ENCODE measurements at places on chromosomes 4 and X.

DNA sequence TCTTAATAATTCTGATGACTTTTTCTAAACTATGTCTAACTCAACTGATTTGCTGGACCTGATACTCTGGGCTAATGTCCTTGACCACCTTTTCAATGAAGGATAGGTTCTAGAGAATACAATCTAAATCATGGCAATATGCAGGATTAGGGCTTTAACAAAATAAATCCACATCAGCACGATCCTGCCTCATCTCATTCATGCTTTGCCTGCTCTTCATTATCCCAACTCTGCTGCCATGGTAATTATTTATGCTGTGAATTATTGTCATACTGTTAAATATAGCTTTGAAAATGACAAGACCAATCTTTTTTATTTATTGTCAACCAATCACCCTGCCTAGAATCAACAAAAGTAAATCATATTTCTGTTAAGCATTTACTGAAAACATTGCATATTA, 2176.7 kb upstream of the AGA start:
- H3K4me1 ChIP-seq, result no peaks in the 10 kb centered on the region
- H3K4me3 ChIP-seq, result no peak overlapping the region
- no peak overlapping the region for H3K27ac ChIP-seq
- no peaks in the 10 kb centered on the region for H3K27me3 ChIP-seq
- DNase-seq, result no peak
- no peaks in the 10 kb centered on the region for H3K36me3 ChIP-seq

GRCh38 chrX:68824565-68825125, 4.2 kb upstream of the EFNB1 start:
- H3K4me3 ChIP-seq, result no peak overlapping the region
- DNase-seq, result no peak
- no peaks in the 10 kb centered on the region for H3K36me3 ChIP-seq
- H3K4me1 ChIP-seq, result peaks cover 8% of the 10 kb centered on the region

- no peaks in the 10 kb centered on the region for H3K4me1 ChIP-seq
- H3K4me3 ChIP-seq, result no peak overlapping the region
- H3K27me3 ChIP-seq, result peaks cover 29% of the 10 kb centered on the region
- DNase-seq, result no peak
- H3K27ac ChIP-seq, result no peak overlapping the region
Observed at GRCh38 chr4:118915468-118915867, 26.8 kb downstream of the SYNPO2 start.

GRCh38 chr4:72340803-72341431, 228.1 kb downstream of the ADAMTS3 start:
- H3K27me3 ChIP-seq, result no peaks in the 10 kb centered on the region
- DNase-seq, result no peak
- H3K4me3 ChIP-seq, result no peak overlapping the region
- no peaks in the 10 kb centered on the region for H3K4me1 ChIP-seq
- H3K27ac ChIP-seq, result no peak overlapping the region

DNA sequence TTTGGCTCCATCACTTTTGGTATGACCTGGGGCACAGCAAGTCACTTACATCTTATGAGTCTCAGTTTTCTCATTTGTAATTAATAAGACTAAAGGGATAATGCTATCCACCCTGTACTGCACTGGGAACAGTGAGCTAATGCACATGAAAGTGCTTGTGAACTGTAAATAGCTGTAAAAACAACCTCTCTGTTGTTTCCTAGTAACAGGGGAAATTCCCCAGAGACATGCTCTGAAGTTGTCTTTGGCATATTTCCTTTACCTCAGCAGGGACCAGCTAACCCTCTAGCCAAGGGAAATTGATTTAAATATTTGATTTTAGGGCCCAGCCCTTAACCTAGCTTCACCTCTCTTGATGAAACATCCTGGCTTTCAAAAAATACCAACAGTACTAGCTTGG, 6.1 kb upstream of the CYSLTR1 start:
- no peak for DNase-seq
- H3K4me1 ChIP-seq, result peaks cover 32% of the 10 kb centered on the region
- no peaks in the 10 kb centered on the region for H3K27me3 ChIP-seq
- H3K27ac ChIP-seq, result peak overlapping the region; percentile 81
- H3K4me3 ChIP-seq, result peak overlapping the region; percentile 26

DNA sequence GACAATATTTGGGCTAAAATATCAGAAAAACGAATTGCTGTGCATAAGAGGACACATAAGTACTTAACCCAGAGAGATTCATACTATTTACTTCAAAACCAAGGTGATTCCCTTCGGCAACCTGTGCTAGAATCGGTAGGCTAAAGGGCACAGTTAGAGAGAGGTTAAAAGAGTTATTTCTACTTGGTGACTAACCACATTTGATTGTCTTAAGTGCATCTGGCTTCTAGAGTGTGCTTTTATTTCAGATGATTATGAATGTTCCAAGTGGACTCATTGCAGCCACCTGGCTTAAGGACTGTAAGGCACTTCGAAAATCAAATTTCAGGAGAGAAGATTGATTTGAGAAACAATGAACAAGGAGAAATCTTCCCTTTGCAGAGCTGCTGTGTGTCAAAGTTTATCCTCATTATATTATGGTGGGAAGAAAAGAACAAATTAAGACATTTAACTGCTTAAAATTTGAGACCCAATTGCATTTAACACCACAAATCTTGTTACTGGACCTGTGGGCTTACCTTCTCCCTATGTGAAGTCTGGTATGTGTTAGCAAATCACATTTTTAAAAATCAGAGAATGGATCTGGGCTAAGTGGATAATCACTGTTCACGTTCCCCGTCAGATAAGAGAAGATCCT, 34.0 kb downstream of the PHOX2B start:
- H3K27ac ChIP-seq, result no peak overlapping the region
- H3K4me1 ChIP-seq, result no peaks in the 10 kb centered on the region
- H3K36me3 ChIP-seq, result no peaks in the 10 kb centered on the region
- peaks cover 4% of the 10 kb centered on the region for H3K27me3 ChIP-seq

Data from stimulated activated naive B cell treated with anti-CD40 and anti-IgM and Interleukin-4, amounts not matched to agents 10 μg/mL and 1 μg/mL and 100 μg/mL, for 72 hours (primary cell).